GM04504 (cell line): ENCODE measurements at places on chromosomes 7 and 10.

GRCh38 chr7:46589286-46589685, 668.2 kb upstream of the IGFBP3 start:
- no peak for DNase-seq

GRCh38 chr7:41711283-41712064, 8.6 kb upstream of the INHBA start:
- no peak for DNase-seq

GRCh38 chr10:125203186-125203800, 42.9 kb upstream of the CTBP2 start:
- DNase-seq, result no peak

GRCh38 chr10:34494012-34494411, 321.1 kb downstream of the PARD3 start:
- DNase-seq, result no peak

GRCh38 chr7:24972166-24972477, 7.9 kb downstream of the OSBPL3 start:
- DNase-seq, result no peak

- DNase-seq, result no peak
These were observed 249.1 kb upstream of the TMEM72 start for GRCh38 chr10:44662051-44662450.

DNA sequence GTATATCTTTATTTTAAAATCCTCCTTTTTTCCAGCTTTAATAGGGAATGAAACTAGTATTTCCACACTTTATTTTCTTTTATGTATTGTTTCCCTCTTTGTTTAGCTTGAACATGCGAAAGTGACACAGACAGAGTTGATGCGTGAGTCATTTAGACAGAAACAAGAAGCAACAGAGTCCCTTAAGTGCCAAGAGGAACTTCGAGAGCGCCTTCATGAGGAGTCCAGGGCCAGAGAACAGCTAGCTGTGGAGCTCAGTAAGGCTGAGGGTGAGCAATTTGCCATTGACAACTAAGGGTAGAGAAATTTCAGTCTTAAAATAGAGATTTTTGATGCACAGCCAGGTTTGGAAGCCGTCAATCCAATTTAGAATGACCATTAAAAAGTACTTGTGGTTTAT, 73.1 kb downstream of the CYP51A1 start:
- DNase-seq, result no peak

GRCh38 chr10:118238573-118239235, 103.4 kb downstream of the FAM204A start:
- DNase-seq, result peak; percentile 67

DNA sequence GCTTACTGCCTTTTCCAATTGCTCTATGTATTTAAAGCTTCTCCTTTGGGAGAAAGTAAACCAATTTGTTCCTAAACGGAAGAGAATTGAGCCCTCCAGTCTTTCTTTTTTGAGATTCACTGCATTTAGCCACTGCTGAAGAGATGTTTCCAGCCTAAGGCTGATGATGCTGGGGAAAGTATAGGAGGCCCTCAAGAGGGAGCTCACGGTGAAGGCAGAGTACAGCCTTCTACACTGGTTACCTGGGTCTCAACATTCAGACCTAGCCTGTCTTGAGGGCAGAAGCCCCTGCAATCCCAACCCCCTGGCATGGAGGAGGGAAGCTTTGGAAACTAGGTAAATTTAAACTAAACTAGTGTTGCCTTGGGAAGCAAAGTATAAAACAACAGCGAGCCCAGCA, 316.7 kb upstream of the TPK1 start:
- DNase-seq, result no peak

- DNase-seq, result no peak
These were observed 9.7 kb downstream of the PUS7 start for GRCh38 chr7:105512415-105512814.

DNA sequence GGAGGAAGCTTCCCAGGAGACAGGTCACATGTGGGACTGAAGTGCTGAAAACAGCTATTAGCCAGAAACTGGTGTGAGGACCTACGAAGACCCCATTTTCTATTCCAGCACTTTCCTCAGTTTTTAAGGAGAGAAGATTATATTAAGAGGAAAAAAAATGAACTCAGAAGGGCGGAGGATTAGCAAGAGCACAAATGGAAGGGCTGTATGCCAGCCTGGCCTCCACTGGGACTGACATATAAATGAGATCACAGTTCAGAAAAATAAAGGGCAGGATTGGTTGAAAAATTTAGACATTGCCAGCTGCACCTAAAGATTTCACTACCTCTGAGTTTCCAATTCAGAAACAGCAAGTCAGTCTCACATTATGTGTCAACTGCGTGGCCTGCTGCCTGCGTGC, 53.0 kb downstream of the GSDME start:
- no peak for DNase-seq

DNA sequence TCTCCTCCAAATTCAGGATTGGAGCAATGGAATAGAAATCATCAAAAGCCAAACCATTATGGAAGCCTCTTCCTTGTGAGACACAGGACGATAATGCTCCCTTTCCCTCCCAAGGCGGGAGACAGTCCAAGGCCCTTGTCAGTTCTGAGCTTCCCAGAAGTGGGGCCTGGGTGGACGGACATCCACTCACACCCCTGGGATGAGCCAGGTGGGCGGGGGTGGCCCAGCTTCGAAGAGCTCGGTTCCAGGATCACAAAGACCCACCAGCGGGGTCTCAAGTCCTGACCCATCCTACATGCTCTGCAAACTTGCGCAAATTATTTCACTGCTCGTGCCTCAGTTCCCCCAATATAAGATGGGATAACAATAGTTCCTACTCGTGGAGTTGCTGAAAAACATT, 10.1 kb upstream of the FOXL3 start:
- DNase-seq, result no peak

GRCh38 chr7:40673285-40673684, 538.5 kb downstream of the SUGCT start:
- DNase-seq, result peak; percentile 60

- no peak for DNase-seq
These were observed 118.8 kb downstream of the EMX2 start for GRCh38 chr10:117661316-117661715.

- DNase-seq, result no peak
These were observed 66.9 kb downstream of the GLRX3 start for GRCh38 chr10:130202984-130203621.

GRCh38 chr7:29598613-29599012, 35.0 kb downstream of the PRR15 start:
- DNase-seq, result no peak

GRCh38 chr7:29639886-29640595, 76.4 kb downstream of the PRR15 start:
- no peak for DNase-seq

GRCh38 chr10:50961297-50961696, 75.9 kb upstream of the A1CF start:
- DNase-seq, result no peak

DNA sequence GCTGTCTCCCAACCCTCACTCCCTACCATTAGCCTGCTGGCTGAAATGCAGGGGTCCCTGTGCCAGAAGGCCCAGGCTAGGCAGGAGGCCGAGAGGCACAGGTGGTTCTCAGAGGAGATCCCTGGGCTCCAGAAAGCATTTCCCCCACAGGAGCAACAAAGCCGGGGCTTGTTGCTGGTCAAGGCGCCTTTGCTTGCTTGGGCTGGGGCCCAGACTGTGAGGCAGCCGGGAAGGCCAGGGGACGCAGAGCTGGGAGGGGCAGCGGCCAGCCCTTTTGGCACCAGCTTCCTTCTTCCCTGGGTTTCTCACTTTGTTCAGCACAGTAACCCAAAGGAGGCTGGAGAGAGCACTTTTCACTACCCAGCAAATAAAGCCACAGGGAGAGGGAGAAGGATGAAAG, 48.6 kb downstream of the FBXW4 start:
- no peak for DNase-seq

GRCh38 chr10:126049759-126050700, 153.7 kb downstream of the FANK1 start:
- DNase-seq, result peak; percentile 32

DNA sequence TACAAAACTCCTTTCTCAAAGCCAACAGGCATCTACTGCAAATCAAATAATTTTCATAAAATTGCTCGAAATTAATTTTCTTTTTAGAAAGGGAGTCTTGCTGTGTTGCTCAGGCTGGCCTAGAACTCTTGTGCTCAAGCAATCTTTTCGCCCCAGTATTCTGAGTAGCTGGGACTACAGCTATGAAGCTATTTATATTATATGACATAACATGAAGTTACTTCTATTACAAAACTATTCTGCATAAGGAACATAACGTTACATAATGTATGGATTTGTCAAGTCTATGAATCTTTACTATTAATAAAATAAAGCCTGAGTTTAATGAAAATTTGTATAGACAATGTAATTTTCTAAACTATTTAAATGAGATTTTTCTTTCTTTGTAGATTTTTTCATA, 415.0 kb downstream of the PARD3 start:
- no peak for DNase-seq

DNA sequence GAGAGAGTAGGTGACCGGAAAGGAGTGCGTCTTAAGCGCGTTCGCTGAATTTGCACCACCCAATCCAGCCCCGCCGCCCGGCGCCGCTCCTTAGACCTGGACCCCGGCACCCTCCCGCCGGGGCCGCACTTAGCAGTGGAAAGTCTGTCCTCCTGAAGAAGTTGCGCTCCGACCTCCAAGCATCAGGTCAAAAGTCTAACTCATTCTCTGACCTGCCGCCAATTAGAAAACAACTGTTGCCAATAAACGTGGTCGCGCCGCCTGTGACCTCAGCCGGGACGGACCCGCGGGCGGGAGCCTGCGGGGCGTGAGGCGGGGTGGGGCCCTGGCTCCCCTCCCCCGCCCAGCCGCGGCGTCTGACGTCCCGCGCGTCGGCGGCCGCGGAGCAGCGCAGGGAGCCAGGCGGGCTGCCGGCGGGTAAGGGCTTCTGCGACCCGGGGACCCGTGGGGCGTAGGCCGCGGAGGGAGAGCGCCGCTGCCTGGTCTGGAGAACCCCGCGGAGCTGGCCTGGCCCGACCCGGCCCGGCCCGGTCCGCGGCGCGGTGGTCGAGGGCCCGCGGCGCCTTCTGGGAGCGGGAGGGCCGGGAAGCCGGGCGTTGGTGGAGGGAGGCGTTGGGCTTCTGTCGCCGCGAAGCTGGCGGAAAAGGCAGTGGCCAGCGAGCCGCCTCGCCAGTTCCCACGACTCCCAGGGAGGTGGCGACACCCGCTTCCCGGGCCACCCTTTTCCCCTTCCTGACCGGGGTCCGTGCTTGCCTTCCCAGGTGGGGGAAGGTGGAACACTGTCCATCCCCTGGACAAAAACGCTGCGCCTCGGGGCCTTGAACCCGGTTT, at the start of gene BCAP29:
TSS of gene BCAP29 (plus strand) at position 362 of the 831 bp plus-strand sequence. CDS start 527 bp downstream, outside the sequence.
- DNase-seq, result no peak

DNA sequence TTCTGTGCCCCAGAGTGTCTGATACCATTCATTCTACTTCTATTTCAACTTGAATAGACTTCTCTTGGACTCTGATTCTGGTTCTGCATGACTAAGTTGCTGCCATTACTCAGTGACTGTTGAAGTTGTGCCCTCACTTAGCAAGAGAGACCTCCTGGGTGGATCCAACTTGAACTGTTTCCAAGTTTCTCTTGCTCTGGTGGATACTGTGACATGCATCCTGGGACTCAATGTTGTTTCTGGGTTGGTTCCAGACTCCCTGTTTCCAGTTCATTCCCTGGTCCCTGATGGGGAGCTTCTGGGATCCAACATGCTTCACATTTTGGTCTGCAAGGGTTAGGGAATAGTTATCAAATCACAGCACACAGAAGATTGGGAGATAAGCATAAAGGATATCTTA, 26.2 kb upstream of the PRPF18 start:
- no peak for DNase-seq

DNA sequence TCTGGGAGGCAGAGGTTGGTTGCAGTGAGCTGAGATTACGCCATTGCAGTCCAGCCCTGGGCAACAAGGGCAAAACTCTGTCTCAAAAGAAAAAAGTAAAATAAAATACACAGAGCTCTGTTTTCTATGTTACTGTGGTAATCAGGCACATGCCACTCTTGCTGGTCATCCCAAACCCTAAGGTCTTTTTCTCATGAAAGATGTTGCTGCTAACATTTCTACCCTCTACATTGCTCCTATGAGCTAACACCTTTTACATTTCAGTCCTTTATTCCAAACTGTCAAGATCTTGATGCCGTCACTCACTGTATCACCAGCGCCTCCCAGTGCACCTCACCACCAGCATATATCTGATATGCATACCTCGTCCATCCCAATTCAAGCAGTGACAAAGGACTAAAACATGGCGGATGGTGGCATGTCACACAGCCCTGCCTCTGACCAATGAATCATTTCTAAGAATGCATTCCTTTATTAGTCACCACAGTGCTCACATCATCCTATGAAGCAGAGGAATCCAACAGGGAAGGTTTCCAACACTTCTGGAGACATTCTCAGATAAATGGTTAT, 4.3 kb downstream of the DAGLB start:
- peak; percentile 80 for DNase-seq

GRCh38 chr10:69494626-69495558, 43.6 kb downstream of the TSPAN15 start:
- DNase-seq, result no peak

- DNase-seq, result no peak
These were observed 500.6 kb downstream of the PARD3 start for GRCh38 chr10:34314457-34314856.

GRCh38 chr7:136533732-136534131, 334.7 kb upstream of the CHRM2 start:
- no peak for DNase-seq

- DNase-seq, result no peak
These were observed 232.4 kb downstream of the SLC25A13 start for GRCh38 chr7:96089511-96089910.

GRCh38 chr10:48343106-48343505, 36.6 kb downstream of the MAPK8 start:
- DNase-seq, result no peak

DNA sequence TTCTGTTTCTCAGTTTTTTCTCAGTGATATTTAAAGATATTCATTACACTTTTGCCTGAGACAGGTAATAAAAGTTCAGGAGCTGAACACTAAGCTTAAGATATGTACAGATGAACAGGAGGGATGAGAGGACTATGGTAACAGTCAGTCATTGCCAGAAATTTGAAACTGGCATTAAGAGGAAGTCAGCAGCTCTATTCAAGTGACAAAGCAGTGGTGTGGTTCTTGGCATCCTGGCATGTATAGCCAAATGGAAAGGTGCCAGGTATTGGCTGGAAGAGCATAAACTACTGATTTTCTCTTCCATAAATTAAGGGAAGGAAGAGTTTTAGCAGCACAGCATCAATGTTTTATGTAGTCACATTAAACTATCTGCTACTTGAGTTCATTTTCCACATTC, 22.7 kb downstream of the HOXA1 start:
- no peak for DNase-seq

GRCh38 chr10:132960631-132961419, 18.5 kb upstream of the CFAP46 start:
- no peak for DNase-seq

GRCh38 chr10:37865264-37865663, 7.9 kb upstream of the ZNF248 start:
- no peak for DNase-seq

DNA sequence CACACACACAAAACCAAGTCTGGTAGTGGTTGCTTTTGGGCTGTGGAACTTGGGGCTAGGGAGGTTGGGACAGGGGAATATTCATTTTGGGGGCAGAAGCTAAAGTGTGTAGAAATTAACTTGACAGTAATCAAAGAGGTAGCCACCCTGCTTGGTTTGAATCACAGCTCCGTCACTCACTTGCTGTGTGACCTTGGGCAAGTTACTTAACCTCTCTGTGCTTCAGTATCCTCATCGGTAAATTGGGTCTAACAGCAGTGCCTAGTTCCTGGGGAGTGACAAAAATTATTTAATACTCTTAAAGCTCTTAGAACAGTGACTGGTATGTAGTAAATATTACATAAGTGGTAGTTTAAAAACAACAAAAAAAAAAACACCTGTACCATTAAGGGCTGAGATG, 489.8 kb downstream of the SDK1 start:
- DNase-seq, result no peak
